ENCODE measurements at places on chromosomes 13 and 19. TPM values are rescaled to one million over a fixed set of nuclear protein-coding genes. Genes with fewer than 3 reads are reported as not detected.

GRCh38 chr13:86846501-86846900 lies 824.7 kb upstream of the SLITRK5 start:
- DNase-seq, result no peak

GRCh38 chr19:19746286-19747213 lies 13.6 kb upstream of the ZNF14 start:
- DNase-seq, result no peak

GRCh38 chr13:37490176-37490779 lies 108.3 kb downstream of the POSTN start:
- no peak for DNase-seq

- DNase-seq, result no peak
Observed at GRCh38 chr13:80161896-80162295, 179.0 kb downstream of the SPRY2 start.

DNA sequence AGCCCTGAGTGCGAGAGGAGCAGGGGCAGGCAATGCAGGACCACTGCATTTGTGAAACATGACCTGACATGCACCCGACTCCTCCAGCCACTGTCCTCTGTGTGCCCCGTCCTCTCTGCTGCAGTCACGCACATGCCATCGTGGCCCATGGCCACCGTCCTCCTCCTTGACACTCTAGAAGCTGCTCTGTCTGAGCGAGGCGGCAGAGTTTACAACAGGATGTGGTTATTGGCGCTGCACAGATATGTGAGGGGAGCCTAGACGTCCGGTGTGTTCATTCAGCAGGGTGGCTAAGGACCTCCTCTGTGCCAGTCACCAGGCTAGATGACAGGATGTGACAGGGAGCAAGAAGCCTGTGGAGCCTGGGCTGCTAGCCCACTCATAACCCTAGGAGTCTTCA lies 277.8 kb downstream of the FOXO1 start:
- DNase-seq, result no peak

RASAL3 gene
- total RNA-seq, result 3.6 TPM

GRCh38 chr13:71149498-71150363 lies 717.3 kb downstream of the DACH1 start:
- no peak for DNase-seq

DNA sequence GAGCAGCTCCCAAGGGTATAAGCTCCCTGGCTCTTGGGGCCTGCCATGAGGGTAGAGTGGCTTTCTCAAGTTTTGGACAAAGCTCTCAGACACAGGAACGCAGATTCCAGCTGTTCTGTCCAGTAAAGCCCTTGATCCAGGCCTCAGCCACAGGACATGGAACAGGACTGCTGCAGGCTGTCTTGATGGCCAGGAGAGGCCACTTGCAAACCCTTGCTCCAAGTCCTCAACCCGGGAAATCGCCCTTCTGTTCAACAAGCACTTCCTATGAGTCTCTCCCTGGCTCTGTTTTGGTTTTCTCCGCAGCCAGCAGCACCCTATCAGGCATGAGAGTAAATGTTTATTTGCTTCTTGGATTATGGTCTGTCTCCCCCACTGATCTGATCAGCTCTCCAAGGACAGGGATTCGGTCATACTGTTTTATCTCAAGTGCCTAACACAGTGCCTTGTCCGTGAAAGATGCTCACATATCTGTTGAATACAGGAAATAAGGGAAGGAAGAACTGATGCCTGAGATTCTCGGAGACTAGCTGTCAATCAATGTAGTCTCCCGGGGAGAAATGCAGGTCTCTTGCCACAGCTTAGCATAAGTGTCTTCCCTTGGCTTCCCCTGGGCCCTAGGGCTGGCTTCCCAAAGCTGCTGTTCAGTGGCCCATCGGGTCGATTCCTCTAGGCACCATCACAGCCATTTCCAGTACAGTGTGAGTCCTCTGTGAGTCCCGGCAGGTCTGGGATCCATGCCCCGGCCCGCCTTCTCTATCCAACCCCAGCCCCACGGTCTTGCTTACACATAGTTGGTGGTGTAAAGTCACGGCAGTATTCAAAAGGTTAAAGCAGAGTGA lies 90.8 kb downstream of the TSHZ3 start:
- no peak for DNase-seq

DNA sequence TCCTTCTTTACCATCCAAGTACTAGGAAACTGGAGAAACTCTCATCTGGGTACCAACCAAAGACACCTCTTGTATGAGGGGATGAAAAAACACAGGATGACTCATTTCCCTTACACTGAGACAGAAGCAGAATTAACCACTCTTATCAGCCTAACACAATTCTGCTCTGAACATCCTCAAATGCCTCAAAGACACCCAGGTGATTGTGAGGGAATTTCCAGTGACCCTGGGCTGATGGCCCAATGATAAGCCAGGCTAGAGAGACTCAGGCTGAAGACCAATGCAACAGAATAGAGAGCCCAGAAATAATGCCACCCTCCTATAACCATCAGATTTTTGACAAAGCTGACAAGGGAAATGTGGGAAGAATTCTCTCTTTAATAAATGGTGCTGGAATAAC lies 7.0 kb downstream of the ZNF737 start:
- DNase-seq, result no peak

- no peak for DNase-seq
Observed at GRCh38 chr13:19888799-19889198, 25.4 kb upstream of the ZMYM5 start.

ELAVL1 gene
- 42.4 TPM for total RNA-seq

GRCh38 chr13:50392977-50393376 lies 377.7 kb downstream of the KCNRG start:
- DNase-seq, result no peak

ZFP36 gene
- total RNA-seq, result 109 TPM

- no peak for DNase-seq
Observed at GRCh38 chr13:23856008-23856750, 33.0 kb downstream of the MIPEP start.
